ENCODE measurements at places on chromosomes 4 and X.

DNA sequence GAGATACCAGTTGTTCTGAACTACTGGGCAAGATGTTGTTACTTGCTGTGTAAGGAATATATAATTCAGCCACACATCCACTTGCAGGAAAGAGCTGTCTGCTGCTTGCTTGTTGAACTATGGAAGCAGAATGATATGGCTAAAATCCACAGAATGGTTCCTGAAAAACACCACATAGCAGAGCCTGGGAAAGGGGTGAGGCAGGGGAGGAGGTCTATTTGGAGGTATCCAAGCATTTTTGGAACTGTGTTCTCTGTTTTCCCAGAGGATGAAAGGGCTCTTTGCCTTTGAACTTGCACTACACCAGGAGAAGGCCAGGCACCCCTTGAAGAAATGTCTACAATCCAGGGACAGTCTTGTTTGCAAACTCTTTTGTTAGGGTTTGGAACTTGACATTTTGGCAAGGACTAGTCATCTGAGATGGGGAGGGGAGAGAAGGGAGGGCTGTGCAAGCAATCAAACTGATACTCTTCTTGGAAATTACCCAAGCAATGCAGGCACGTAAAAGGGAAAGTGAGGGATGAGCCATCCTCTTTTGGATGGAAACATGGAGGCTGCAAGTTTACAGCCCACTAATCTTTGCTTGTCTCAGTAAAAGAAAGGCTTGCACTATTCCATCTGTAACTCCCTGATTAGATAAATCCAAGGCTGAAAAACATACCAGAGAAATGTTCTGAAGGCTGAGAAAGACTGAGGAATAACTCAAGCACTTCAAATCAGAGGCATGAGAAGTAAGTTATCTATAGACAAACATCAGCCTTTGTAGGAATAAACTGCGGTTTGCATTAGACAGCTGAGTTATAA is 141.0 kb downstream of the TSPAN5 start:
- DNase-seq = no peak

DNA sequence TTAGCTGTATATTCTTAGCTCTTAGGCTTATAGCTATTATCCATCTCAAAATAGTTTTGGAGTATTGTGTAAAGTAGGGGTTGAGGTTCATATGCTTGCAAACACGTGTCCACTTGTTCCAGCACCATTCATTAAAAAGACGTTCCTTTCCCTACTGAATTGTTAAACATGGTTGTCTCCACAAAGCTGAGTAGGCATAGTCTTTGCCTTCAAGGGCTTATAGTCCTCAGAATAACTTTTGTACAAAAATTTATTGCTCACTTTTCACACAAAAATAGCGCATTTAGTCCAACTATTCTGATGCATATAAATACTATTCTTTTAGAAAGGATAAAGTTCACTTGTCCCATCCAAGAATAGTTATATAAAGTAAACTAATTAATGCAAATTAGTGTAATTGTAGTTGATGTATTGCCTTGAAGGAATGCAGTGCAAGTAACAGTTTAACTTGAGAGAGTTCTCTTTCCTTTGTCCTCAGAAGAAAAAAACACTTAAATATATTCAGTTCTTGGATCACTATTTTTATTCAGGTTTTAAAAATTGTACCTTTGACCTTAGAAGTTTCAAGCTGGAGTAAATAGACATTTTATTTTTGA is 14.1 kb downstream of the LRIT3 start:
- no peak for DNase-seq

- DNase-seq = no peak
These were observed 12.3 kb downstream of the RNF175 start for GRCh38 chr4:153747406-153747955.

DNA sequence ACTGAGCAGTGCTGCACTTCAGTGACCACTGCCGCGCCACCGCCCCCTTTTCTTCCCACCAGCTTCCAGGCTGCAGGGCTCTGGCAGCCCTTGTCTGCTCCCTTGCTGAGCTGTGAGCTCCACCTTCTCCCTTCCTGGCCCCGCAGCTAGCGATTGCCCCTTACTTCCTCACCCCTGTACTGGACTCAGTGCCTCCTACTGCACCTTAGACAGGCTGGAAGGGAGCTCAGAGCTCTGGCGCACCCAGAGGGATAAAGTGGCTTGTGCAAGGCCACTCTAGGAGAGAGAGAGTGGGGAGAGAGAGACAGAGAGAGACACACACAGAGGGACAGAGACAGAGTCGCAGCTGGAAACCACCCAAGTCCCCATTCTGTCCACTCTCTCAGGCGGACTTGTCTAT is 6.0 kb downstream of the RASL11B start:
- no peak for DNase-seq

- no peak for DNase-seq
These were observed 14.7 kb downstream of the RHOH start for GRCh38 chr4:40211224-40212185.

DNA sequence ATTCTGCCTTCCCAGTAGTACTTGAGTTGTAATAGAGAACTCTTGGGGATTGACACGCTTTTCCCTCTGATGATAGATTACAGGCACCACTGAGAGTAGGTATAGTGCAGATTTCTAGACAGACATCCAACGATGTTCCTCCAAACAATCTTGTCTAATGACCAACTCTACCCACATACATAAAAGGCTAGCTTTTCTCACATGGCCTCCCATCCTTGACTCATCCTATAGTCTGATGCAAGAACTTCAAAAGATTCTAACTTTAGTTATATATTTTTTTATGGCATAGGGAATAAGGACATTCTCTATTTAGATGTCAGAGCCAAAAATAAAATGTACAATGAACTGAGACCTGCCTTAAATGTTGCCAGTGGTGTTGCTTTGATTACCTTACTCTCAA is 60.9 kb downstream of the GLRA2 start:
- DNase-seq = no peak

DNA sequence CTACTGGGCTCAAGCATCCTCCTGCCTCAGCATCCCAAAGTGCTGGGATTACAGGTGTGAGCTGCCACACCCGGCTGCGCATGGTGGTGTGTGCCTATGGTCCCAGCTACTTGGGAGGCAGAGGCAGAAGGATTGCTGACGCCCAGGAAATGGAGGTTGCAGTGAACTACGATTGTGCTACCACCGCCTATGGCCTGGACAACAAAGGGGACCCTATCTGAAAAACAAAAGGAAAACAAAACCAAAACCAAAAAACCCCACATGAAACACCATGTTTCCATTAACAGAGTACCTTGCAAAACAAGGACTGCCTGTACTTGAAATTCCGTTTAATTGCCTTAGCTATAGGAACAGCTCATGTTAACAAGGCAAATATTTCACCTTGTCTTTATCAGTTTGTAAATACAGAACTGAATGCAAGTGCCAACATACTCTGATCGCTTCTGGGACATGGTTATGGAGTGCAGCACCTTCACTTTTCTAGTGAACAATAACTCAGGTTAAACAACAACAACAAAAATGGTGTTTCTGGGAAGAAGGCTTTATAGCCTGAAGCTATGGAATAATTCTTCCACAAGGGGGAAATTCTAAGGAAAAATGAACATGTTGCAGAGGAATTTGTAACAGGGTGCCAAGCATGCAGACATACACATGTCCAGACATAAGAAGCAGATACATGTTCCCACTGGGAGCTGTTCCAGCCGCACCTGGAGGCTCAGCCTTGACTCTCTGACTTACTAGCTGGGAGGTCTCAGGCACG is 73.2 kb upstream of the STS start:
- no peak for DNase-seq

DNA sequence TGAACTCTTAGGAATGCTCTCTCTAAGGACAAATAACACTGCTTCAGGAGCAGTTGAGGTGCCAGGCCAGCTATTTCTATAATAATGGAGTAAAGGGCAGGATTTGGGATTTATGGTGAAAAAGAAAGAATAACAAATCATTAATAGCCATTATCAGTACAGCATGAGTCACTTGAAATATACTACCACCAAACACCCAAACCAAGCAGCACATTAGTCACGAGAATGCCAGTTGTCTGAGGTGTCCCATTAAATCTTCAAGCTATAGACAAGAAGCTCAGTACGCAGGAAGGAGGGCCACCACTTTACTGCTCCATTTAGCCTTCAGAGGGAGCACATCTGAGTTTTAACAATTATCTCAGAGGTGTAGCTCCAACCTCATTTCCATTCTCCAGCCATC is 106.8 kb upstream of the MAGEA10 start:
- DNase-seq = no peak

DNA sequence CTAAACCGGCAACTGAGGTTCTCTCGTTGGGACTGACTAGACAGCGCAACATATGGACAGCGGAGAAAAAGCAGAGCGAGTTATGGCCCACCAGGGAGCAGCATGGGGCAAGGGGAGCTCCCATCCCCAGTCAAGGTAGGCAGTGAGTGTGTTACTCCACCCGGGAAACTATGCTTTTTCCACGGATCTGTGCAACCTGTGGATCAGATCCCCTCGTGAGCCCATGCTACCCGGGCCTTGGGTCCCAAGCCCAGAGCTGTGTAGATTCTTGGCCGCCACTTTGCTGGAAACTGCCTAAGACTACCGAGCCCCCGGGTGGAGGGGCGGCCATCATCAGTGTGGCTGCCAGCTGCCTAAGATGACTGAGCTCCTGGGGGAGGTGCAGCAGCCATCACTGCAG is 140.9 kb downstream of the PAPSS1 start:
- DNase-seq = no peak

GRCh38 chr4:107751670-107752069 is 31.6 kb upstream of the PAPSS1 start:
- DNase-seq = no peak

DNA sequence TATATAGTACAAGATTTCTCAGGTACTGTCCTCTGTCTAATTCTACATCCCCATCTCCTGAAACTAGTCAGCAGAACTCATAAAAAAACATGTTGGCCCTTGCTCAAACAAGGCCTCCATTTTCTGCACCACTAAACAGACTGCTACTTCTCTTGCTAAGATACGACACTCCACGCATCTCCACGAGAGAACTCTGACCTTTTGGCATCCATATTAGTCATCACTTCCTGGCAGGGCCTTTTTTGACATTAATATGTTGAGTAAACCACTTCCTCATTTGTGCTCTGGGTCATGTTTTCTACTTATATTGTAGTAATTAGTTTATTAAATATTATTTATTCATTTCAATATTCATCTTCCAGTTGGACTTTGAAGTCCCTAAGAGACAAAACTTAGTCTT is 65.6 kb downstream of the DCAF8L1 start:
- no peak for DNase-seq

DNA sequence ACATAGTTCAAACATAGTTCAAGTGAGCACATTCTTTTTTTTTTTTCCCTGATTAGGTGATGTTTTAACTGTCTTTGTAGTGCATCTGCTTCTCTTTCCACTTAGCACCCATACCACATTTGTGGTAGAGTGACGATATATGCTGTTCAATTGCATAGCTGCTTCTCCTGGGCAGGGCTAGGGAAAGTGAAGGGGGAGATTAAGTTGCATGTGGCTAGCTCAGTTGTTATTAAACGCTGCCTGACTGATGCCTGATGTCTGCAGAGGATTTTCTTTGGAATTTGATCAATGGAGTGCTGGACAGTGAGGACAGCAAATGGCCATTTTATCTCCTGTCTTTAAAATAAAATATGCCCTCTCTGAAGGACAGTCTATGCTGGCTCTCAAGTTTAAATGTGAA is 63.7 kb downstream of the ANK2 start:
- no peak for DNase-seq

- DNase-seq = no peak
These were observed 55.1 kb downstream of the RAB40A start for GRCh38 chrX:103464072-103464773.

GRCh38 chr4:156901871-156902270 is 69.7 kb downstream of the PDGFC start:
- no peak for DNase-seq

DNA sequence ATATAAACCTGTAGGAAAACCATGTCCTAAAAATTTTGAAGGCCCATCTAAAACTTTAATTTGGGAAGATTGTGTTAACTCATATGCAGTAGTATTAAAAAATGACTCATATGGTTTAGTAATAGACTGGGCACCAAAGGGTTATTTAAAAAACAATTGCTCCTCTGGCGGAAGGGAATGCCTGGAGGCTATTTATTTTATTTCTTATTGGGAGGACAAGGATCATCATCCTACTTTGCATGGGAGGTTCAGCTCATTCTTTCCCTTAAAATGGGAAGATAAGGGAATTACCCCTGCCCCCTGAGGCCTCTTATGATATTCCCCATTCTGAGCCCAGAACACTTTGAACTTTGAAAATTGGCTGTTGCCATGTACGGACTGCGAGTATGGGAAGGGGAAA is 29.7 kb upstream of the MGST2 start:
- DNase-seq = no peak

DNA sequence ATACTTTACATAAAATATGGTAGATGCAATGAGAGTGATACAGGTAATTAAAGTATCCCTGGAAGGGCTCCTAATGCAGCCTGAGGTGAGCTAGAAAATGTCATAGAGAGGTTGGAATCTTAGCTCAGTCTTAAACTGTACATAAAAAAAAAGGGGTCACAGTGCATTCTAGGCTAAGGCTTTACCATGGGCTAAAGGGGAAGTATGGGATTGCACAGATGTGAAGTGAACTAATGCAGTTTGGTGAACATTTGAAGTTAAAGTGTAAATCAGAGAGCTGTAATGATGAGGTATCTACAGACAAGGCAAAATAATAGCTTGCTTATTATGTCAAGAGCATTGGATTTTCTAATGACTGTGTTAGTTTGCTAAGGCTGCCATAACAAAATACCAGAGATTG is 405.9 kb downstream of the ADGRL3 start:
- DNase-seq = no peak

- no peak for DNase-seq
These were observed 10.7 kb upstream of the SPCS3 start for GRCh38 chr4:176309046-176309445.

- DNase-seq = no peak
These were observed 9.9 kb downstream of the MXD4 start for GRCh38 chr4:2251795-2252529.

DNA sequence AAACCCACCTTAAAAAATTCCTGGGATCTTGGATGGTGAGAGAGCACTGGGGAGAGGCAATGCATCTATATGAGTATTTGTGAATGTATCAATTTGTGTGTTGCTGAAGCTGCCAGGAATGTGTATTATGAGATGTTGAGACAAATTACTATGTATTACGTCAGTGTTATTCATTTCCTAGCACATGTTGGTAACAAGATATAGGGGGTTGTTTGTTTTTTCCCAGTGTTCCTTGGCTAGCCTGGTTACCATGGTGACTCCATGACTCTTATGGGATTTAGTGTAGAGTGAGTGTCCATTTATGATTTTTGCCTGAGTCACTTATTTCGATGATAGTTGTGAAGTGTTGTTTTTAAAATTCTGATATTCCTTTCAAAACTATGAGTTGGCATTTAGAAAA is 65.6 kb downstream of the RAB40A start:
- DNase-seq = no peak
